Osteocyte (in vitro differentiated cells): ENCODE measurements at places on chromosomes 16 and 17. TPM values are rescaled to one million over a fixed set of nuclear protein-coding genes. Genes with fewer than 3 reads are reported as not detected.
A peak's percentile ranks its signal among the peaks of the same experiment; 100 is the strongest.

The SP6 gene
- total RNA-seq: 0.16 TPM in 1 of 2 replicates, not detected in the other

The SYT17 gene
- not detected in 2 replicates for total RNA-seq

The NOG gene
- not detected in 2 replicates for total RNA-seq

The BAIAP3 gene
- 0.42 and 0.48 TPM in 2 replicates for total RNA-seq

The ENKD1 gene
- total RNA-seq: 10.9 and 11.7 TPM in 2 replicates

The NEK8 gene
- total RNA-seq: 8.5 and 9.9 TPM in 2 replicates

The UMOD gene
- total RNA-seq: not detected in 2 replicates

The DLX3 gene
- total RNA-seq: not detected in 2 replicates

The KRT20 gene
- not detected in 2 replicates for total RNA-seq

DNA sequence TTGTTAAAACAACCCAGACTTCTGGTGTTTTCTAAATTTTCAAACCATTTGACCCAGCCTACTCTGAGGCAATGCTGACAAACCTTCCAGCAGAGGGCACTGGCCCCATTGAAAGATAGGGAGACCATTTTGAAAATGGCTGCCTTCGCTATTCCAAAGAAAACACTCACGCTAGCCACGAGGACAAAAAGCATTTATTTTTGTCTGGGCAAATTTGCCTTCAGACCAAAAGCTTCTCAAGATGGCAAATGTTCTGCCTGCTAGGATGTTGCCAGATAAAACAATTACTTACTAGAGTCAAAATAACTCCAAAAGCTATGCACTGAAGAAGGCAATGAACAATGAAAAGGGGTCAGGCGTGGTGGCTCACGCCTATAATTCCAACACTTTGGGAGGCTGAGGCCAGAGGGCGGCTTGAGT, 296.7 kb upstream of the IRX5 start:
- H3K4me3 ChIP-seq: no peak overlapping the region
- H3K27ac ChIP-seq: no peak overlapping the region
- no peaks in the 10 kb centered on the region for H3K4me1 ChIP-seq

- peak within 1 kb of the TSS; percentile 61 for H3K4me3 ChIP-seq
- H3K36me3 ChIP-seq: no peaks in the 10 kb centered on the region
- H3K4me1 ChIP-seq: peaks cover 10% of the 10 kb centered on the region
- H3K27ac ChIP-seq: no peak within 1 kb of the TSS
- no peak for DNase-seq
- H3K27me3 ChIP-seq: peaks cover 55% of the 10 kb centered on the region
Measured at GRCh38 chr16:23835390-23836077, at the start of gene PRKCB. TSS of gene PRKCB (plus strand) at chr16:23835983.

GRCh38 chr16:47949276-47949675, 206.5 kb downstream of the ABCC12 start:
- H3K27me3 ChIP-seq: no peaks in the 10 kb centered on the region
- H3K27ac ChIP-seq: no peak overlapping the region

DNA sequence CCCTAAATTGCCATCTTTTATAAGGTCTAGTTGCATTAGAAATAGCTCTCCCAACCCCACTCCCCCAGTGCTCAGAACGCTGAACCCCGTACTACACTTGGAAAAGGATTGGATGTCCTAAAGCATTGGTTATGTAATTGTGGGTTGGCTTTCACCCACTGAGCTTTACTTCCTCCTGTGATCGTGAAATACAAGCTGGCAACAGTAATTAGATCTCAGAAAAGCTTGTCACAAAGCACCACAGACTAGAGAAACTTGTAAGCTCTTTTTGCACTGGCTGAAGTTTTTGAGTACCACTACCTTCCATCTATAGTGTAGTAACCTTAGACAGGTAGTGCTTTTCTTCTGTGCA, 54.4 kb downstream of the SIAH1 start:
- no peaks in the 10 kb centered on the region for H3K27me3 ChIP-seq
- H3K36me3 ChIP-seq: peaks cover 34% of the 10 kb centered on the region
- H3K4me1 ChIP-seq: peaks cover 15% of the 10 kb centered on the region
- DNase-seq: no peak

DNA sequence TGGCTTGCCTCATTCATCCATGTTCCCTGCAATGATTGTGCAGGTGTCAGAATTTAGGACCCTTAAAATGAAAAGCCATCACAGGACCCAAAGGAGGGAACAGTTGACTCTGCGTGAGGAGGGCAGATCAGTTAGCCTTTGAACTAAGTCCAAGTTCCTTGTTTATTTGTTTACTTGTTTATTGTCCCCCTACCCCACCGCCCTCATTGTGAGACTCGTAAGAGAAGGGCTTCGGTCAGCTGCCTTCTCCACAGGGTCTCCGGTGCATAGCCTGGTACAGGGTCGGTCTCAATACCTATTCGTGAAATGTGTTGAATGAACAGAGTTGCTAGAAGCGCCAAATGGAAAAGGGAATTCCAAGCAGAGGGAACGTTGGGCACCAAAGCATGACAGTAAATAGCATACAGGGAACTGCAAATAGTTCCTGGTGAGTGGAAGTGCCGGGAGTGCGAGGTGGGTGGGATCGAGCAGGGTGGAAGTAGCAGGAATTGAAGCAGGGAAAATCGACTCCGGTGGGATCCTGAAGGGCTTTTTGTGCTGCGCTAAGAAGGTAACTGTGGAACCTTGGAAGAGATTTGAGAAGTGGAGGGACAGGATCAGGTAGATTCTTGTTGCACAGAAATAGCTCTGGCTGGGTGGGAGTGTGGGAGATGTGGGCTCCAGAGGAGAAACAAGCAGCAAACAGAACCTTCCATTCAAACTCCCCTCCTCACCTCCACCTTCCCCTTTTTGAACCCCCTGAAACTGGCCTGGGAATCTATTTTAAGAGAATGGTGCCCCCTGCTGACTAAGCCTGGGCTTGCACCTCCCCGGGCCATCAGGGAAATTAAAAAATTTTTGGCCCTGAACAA, 12.7 kb downstream of the SLC35B1 start:
- no peak overlapping the region for H3K27ac ChIP-seq
- H3K36me3 ChIP-seq: peaks cover 4% of the 10 kb centered on the region

DNA sequence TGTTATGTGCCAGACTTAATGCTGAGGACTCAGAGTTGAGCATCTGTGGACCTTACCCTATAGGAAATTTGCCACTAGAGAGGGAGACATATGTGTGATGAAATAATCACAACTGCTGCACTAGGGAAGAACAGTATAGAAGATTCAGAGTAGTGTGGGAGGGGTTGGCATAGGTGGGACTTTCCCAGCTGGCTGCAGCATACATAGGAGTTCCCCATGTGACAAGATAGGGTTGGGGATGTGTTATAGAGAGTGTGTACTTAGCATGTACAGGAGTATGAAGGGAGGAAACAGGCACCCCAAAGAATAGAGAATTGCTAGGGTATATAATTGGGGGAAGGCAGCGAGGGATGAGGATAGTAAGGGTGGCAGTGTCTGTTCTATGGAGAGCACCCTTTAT, 2.9 kb downstream of the NUP93 start:
- DNase-seq: no peak
- no peak overlapping the region for H3K27ac ChIP-seq
- no peak overlapping the region for H3K4me3 ChIP-seq
- no peaks in the 10 kb centered on the region for H3K27me3 ChIP-seq
- H3K36me3 ChIP-seq: no peaks in the 10 kb centered on the region
- H3K4me1 ChIP-seq: peaks cover 24% of the 10 kb centered on the region

- H3K4me3 ChIP-seq: no peak overlapping the region
- DNase-seq: no peak
- H3K27me3 ChIP-seq: peaks cover 9% of the 10 kb centered on the region
- H3K36me3 ChIP-seq: no peaks in the 10 kb centered on the region
Measured at GRCh38 chr16:58419241-58419990, 27.1 kb downstream of the GINS3 start.

DNA sequence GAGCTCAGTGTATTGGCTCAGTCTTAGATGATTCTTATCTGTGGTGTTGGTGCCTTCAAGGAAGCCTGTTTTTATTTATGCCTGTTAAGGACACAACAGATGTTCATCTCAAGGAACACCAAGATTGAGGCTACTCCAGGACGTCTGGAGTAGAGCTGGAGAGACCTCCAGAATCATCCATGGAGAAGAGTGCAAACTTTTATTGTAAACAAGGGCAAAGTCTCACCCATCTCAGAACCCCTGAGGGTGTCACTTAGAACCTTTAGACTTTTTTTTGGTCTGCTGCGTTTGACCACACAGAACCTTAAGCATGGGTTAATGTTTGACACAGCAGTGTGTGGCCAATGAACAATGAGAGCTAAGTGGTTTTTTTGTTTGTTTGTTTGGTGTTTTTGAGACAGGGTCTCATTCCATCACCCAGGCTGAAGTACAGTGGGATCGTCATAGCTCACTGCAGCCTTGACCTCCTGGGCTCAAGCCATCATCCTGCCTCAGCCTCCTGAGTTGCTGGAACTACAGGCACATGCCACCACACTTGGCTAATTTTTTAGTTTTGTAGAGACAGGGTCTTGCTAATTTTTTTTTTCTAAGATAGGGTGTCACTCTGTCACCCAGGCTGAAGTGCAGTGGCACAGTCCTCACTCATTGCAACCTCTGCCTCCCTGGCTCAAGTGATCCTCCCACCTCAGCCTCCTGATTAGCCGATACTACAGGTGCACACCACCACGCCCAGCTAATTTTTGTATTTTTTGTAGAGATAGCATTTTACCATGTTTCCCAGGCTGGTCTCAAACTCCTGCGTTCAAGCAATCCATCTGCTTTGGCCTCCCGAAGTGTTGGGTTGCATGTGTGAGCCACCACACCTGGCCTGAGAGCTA, 16.3 kb downstream of the SLC47A1 start:
- no peaks in the 10 kb centered on the region for H3K36me3 ChIP-seq
- no peaks in the 10 kb centered on the region for H3K4me1 ChIP-seq
- no peak overlapping the region for H3K27ac ChIP-seq
- no peak overlapping the region for H3K4me3 ChIP-seq
- peaks cover 10% of the 10 kb centered on the region for H3K27me3 ChIP-seq

- peaks cover 10% of the 10 kb centered on the region for H3K4me1 ChIP-seq
- no peak for DNase-seq
- no peak overlapping the region for H3K27ac ChIP-seq
- no peaks in the 10 kb centered on the region for H3K36me3 ChIP-seq
- no peaks in the 10 kb centered on the region for H3K27me3 ChIP-seq
Measured at GRCh38 chr17:10156948-10157607, 41.3 kb downstream of the GAS7 start.

GRCh38 chr16:49345829-49346228, 27.8 kb upstream of the C16orf78 start:
- DNase-seq: no peak
- H3K4me1 ChIP-seq: no peaks in the 10 kb centered on the region
- no peak overlapping the region for H3K27ac ChIP-seq
- H3K27me3 ChIP-seq: peaks cover 2% of the 10 kb centered on the region

DNA sequence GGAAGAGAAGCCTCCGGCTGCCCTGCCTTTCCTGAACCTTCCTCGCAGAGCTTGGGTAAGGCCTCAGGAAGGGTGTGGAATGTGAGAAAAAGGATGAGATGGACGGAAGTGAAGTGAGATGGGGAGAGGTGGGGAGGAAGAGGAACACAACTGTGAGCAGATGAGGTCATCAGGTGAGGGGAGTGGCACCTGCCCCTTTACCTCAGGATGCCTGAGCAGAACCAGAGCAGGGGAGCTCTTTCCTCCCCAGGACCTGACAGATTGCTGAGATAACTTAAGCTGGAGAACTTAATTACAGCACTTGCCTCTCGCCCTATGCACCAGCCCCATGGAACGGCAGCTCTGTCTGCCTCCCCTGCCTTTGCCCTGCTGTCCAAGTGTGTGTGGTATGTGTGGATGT, 29.8 kb downstream of the TMEM132E start:
- H3K36me3 ChIP-seq: no peaks in the 10 kb centered on the region
- no peak for DNase-seq
- H3K27ac ChIP-seq: no peak overlapping the region
- no peaks in the 10 kb centered on the region for H3K4me1 ChIP-seq

- no peaks in the 10 kb centered on the region for H3K4me1 ChIP-seq
- peaks cover 2% of the 10 kb centered on the region for H3K36me3 ChIP-seq
- H3K27me3 ChIP-seq: peaks cover 17% of the 10 kb centered on the region
- H3K27ac ChIP-seq: no peak overlapping the region
Measured at GRCh38 chr16:64234200-64234599, 887.7 kb downstream of the CDH11 start.

GRCh38 chr17:81599719-81600486, 37.0 kb downstream of the NPLOC4 start:
- peaks cover 24% of the 10 kb centered on the region for H3K4me1 ChIP-seq
- DNase-seq: no peak
- H3K4me3 ChIP-seq: no peak overlapping the region
- H3K27ac ChIP-seq: peak overlapping the region; percentile 54
- H3K27me3 ChIP-seq: no peaks in the 10 kb centered on the region

DNA sequence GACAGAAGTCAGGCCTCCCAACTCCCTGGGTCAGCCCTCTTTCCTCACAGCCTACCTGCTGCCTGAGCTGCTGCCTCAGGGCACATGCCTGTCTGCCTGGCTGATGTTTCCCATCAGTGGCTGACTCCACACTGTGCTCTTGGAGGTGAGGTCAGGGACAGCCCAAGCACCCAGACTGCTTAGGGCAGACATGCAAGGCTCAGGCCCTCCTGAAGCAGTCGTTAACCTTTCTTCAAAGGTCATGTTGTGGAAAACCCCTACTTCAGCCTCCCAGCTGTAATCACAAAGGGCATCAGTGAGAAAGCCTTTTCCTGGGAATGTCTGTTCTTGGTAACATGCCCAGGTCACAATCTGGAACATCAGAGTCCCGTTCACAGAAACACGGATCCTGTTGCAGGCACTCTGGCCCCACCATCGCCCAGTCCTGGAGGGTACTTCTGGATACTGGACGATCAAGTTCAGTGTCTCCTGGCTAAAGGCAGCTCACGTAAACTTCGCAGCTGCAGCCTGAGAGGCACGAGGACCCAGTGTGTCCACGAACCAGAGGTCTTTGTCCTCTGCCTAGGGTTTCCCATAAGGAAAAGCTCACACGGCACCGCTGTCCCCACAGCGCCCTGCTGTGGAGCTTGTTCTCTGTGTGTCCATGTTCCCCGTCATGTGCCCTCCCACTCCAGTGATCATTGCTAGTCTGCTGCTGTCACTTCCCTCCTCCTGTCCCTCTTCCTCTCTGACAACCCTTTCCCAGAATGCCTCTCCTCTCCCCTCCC, 54.9 kb downstream of the GNAO1 start:
- peak overlapping the region; percentile 50 for H3K27ac ChIP-seq
- H3K4me3 ChIP-seq: no peak overlapping the region
- H3K27me3 ChIP-seq: peaks cover 8% of the 10 kb centered on the region
- H3K36me3 ChIP-seq: no peaks in the 10 kb centered on the region

DNA sequence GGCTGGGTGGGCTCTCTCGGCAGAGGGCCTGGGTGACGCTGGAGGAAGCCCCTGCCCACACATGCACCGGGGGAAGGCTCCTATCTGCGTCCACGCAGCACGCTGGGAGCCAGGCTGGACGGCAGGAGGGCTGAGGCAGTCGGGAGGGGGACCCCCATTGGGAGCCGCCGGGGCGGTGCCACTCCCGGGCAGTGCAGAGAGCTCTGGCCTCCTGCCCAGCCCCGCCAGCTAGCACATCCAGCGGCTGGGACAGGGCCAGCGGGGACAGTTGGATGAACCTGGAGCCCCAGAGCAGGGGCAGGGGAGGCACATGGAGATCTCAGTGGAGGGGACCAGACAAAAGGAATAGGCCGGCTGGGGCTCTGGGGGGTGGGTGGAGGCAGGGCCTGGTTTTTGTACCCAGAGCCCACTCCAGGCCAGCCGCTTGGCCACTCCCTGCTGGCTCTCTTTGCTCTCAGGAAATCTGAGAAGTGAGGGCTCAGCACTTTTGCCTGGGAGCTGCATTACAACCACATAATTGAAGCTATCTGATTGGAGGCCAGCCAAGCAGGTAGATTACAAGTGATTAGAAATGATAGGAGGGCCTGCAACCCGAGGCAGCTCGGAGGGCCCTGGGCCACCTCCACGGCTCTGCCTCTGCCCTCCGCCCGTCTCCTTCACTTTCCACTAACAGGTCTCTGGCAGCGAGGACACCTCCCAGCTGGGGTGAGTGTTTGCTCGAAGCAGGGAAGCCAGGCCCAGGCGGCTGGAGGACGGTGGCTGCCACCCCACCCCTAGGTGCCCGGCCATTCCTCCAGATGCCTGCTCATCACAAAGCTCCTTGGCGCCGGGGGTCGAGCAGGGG, 40.1 kb downstream of the ENGASE start:
- H3K27ac ChIP-seq: no peak overlapping the region
- no peaks in the 10 kb centered on the region for H3K36me3 ChIP-seq
- peaks cover 2% of the 10 kb centered on the region for H3K4me1 ChIP-seq
- DNase-seq: no peak
